K562 (cell line): ENCODE measurements at places on chromosomes 6 and 20. TPM values are rescaled to one million over a fixed set of nuclear protein-coding genes. Genes with fewer than 3 reads are reported as not detected.

DNA sequence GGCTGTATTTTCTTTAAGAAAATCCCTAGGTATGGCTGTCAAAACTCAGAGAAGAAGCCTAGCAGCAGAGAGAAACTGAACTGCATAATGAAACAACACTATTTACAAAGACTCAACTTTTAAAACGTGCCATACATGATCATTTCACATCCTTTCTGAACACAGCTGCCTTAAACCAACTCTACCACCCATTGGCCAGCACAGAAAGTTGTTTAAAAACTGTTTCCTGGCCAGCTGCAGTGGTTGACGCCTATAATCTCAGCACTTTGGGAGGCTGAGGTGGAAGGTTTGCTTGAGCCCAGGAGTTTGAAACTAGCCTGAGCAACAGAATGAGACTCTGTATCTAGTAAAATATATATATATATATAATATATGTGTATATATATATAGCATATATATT, 336.4 kb upstream of the SOX4 start:
- DNase-seq = no peak

- DNase-seq = peak; percentile 68
Measured at GRCh38 chr6:49782293-49782692, 4.8 kb downstream of the PGK2 start.

GRCh38 chr6:10426781-10427279, 12.0 kb upstream of the TFAP2A start:
- no peak for DNase-seq

- DNase-seq = peak; percentile 86
Measured at GRCh38 chr20:48620507-48621375, 207.1 kb downstream of the PREX1 start.

The MEP1A gene
- total RNA-seq = not detected in 2 replicates
